AG08396 (cell line): ENCODE measurements at places on chromosomes 2 and 18.

DNA sequence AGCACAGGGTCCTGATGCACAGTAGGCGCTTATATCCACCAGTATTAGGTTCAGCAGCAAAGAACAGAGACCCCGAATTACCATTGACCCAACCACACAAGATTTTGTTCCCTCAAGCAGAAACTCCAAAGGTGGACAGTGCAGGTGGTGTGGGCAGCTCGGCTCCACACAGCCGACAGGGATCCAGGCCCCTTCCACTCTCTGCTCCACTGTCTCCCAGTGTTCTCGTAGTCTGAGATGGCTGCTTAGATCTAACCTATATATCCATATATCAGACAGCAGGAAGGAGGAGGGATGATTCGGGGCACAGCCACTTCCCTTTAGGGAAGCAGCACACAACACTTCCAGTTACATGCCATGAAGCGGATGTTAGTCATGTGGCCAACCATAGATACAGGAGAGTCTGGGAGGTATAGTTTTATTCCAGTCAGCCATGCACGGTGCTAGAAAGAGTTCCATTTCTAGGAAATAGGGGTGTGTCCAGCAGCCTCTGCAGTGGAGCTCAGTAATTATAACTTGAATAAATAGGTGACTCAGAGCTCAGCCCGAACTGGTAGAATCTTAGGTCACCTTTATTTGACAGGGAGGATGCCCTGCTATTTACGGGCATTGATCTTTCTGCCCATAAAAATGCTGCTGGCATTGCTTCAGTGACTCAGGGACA is 158.9 kb downstream of the TWIST2 start:
- no peak for DNase-seq

- DNase-seq: no peak
Observed at GRCh38 chr2:10417551-10418335, 30.4 kb downstream of the ODC1 start.

- no peak for DNase-seq
Observed at GRCh38 chr2:160353166-160353565, 140.4 kb downstream of the RBMS1 start.

- no peak for DNase-seq
Observed at GRCh38 chr18:54251606-54252390, 17.5 kb upstream of the POLI start.

DNA sequence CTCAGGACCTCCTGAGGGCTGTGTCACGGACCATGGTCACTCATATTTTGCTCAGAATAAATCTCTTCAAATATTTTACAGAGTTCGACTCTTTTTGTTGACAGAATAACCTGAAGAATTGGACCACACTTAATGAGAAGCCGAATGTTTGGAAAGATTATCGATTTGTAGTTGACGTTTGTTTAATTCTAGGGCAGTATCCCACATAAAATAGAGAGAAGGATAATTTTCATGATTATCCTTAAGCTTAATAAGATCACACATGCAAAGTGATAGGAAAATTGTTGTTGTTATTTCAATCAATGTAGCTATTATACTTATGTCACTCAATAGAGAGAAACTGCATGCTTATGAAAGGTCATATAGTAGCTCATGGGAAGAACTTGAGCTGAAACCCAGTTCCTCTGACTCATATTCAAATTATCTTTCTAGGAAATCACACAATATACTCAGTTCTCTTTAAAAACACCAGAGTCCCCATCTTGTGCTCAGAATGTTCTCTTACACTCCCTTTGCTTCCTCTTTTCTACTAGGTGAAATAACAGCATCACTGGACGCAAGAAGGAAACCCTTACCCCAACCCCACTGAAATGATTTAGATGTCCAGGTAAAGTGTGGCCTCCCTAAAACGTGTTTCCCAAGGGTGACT is 982.1 kb downstream of the TSN start:
- no peak for DNase-seq

GRCh38 chr2:189171956-189172609 is 7.5 kb downstream of the COL5A2 start:
- no peak for DNase-seq

GRCh38 chr2:64398516-64399129 is 55.3 kb upstream of the LGALSL start:
- DNase-seq: no peak

GRCh38 chr2:18387441-18388206 is 172.8 kb downstream of the RDH14 start:
- DNase-seq: peak; percentile 63

GRCh38 chr2:232588680-232589585 is 38.4 kb downstream of the EIF4E2 start:
- DNase-seq: peak; percentile 83

DNA sequence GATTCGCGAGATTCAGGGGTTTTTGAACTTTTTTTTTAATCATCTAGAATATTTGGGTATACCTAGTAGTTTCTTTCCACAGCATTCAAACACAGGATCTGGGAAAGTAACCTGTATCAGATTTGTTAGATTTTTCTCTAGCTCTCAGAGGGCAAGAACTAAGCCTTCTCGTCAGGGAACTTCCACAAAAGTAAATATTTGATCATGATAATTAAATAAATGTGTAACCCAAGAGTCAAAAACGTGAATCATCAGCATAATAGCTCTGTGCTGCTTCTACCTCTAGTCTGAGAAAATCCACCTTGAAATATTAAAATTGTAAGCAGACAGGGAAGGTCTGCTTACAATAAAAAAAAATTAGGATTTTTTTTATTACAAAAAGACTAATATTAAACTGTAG is 225.7 kb upstream of the SPOPL start:
- peak; percentile 14 for DNase-seq

GRCh38 chr2:61619561-61619960 is 81.4 kb upstream of the XPO1 start:
- no peak for DNase-seq

- DNase-seq: no peak
Observed at GRCh38 chr2:71557321-71557720, 104.0 kb downstream of the DYSF start.

GRCh38 chr18:48711651-48712486 is 173.0 kb downstream of the CTIF start:
- DNase-seq: peak; percentile 68

DNA sequence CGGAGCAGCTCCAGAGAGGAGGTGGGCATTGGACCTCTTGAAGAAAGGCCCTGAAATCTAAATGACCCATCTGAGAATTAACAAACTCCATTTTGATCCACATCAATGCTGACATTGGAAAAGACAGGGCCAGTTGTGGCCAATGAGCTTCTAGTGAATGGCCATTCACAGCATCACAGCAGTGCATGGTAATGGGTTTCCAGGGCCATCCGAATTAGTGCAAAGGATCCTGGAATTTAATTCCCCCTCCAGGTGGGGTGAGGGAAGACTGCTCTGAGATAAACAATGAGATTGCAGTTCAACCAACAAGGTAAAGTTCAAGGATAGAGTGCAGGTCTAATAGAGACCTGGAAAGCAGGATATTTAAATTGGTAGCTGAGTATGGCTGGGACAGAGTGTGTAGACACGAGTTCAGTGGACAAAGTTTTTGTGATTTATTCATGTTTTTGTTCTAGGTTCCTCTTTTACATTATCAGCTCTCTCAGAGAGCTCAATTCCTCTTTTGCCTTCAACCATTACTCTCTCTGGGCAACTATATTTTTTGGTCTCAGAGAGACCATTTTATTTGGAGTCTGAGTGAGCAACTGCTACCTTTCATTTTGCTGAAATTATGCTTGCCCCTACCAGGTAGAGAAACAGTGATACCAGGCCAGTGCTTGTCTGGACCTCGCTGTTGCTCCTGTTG is 5.0 kb downstream of the TACR1 start:
- DNase-seq: no peak

DNA sequence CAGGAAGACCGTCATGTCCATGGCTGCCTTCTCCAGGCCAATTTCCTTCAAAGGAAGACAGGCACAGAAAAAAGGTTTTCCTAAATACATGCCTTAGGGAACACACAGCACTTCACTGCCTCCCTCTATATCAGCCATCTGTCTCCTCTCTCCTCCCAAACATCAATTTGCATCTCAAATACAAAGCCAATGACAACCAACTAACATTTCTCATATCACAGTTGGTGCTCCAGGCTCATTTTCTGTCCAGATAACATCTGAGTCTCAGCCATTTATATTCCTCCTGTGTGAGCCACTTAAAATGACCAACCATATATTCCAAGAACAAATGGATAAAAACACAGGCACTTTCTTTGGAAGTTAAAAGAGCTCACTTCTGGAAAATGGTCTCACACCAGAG is 62.5 kb upstream of the ACAA2 start:
- no peak for DNase-seq

DNA sequence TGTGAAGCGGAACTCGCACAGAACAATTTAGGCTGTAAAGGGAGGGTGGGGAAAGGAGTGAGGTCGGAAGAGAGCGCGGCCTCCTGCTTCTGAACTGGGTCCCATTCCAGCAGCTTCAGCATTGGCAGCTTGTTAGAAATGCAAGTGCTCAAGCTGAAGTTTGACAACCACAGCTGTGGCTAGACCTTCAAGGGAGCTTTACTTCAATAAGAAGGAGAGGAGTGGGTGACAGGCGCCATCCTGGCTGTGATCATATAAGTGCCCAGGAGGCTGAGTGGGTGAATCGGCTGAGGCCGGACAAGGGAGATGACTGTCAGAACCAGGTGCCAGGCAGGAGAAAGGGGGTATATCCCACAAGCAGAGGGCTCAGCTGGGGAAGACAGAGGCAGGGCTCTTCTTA is 622.5 kb downstream of the GALR1 start:
- no peak for DNase-seq

GRCh38 chr2:90645-91312 is 44.5 kb upstream of the FAM110C start:
- no peak for DNase-seq

DNA sequence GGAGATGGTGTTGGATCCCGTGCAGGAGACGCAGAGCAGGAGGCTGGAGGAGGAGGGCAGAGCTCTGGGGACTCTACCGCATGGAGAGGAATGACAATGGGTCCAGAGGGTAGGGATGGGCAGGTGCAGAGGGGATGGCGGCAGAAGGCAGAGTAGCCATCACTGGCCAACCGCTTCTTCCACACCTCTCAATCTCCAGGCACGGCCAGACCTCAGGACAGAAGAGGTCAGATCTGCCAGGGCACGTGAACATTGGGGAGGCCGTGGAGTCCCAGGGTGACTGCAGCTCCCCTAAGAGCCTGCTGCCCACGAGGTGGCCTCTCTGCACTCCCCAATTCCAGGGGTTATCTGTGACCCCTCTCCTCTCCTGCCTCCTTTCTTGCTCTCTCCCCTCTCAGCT is 162.7 kb upstream of the HDAC4 start:
- no peak for DNase-seq

GRCh38 chr2:136505462-136505861 is 259.9 kb upstream of the THSD7B start:
- no peak for DNase-seq

GRCh38 chr2:56107502-56108220 is 76.1 kb upstream of the CCDC85A start:
- DNase-seq: no peak

- DNase-seq: no peak
Observed at GRCh38 chr18:60506190-60506589, 133.6 kb upstream of the MC4R start.

DNA sequence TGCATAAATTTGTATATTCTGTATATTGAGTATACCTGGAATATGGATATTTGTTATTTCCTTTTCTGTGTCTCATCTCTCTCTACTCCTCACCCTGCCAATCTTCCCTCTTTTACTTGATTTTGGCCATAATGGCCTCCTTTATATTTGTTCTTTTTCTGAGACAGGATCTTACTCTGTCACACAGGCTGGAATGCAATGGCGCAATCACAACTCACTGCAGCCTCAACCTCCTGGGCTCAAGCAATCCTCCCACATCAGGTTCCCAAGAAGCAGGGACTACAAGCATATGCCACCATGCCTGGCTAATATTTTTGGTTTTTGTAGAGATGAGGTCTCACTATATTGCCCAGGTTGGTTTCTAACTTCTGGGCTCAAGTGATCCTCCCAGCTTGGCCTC is 30.5 kb downstream of the PREPL start:
- DNase-seq: no peak

DNA sequence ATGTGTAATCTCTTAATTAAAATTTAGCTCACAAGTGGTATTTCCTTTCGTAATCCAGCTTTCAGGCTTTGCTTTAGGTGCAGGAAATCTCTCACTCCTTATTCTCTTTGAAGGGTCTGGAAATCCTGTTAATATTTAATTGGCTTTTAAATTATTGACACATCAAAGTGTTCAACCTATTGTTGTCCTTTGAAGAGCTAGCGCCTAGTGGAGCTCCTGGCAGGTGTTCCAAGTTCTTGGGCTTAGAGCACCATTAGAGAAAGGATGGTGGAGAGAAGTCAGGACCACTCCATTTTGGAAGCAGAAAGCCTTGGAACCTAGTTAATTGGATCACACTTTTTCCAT is 92.4 kb downstream of the CABLES1 start:
- DNase-seq: no peak

- DNase-seq: no peak
Observed at GRCh38 chr18:834082-834720, 22.2 kb upstream of the YES1 start.

GRCh38 chr2:164538240-164538866 is 82.9 kb downstream of the GRB14 start:
- DNase-seq: peak; percentile 25

- DNase-seq: no peak
Observed at GRCh38 chr2:168316073-168316440, 68.7 kb upstream of the STK39 start.

GRCh38 chr2:110860630-110861029 is 128.3 kb downstream of the ACOXL start:
- no peak for DNase-seq

GRCh38 chr18:23868136-23868785 is 146.3 kb upstream of the TTC39C start:
- no peak for DNase-seq

GRCh38 chr2:175034716-175035115 is 29.5 kb upstream of the CHN1 start:
- DNase-seq: no peak

- no peak for DNase-seq
Observed at GRCh38 chr2:96391153-96391827, 55.7 kb downstream of the NCAPH start.

- DNase-seq: no peak
Observed at GRCh38 chr18:36561046-36561445, 263.5 kb downstream of the FHOD3 start.

GRCh38 chr2:135742325-135742757 is 686 bp downstream of the UBXN4 start:
- DNase-seq: peak; percentile 55

- peak; percentile 26 for DNase-seq
Observed at GRCh38 chr2:8455236-8456150, 226.4 kb upstream of the ID2 start.

DNA sequence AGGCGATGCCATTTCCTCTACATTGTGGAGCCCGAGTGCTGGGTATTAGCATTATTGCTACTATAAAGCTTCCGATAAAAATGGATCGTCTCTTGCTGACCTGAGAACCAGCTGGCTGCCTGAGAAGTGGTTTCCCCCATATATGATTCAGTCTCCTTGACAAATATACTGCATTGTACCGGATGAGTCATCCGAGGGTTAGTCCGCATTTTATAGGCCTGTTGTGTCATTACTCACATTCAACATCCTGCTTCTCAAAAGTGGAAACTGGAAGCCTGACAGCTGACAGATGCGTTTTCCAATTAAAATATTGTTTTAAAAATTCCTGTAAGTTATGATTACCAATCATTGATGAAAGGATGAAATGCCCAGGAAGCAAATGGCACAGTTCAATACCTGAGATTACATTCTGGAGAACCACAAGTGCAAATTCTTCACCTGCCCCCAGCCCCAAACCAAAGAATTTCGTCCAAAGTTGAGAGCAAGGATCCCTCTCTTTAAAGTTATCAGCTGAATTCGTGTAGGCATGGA is 65.7 kb downstream of the SPRED2 start:
- DNase-seq: peak; percentile 73
